ENCODE measurements at places on chromosomes 16 and 17. TPM values are rescaled to one million over a fixed set of nuclear protein-coding genes. Genes with fewer than 3 reads are reported as not detected.

GRCh38 chr16:11725457-11725856 lies 17.2 kb downstream of the TXNDC11 start:
- no peak overlapping the region for H3K4me3 ChIP-seq
- no peaks in the 10 kb centered on the region for H3K4me1 ChIP-seq
- no peak overlapping the region for H3K27ac ChIP-seq
- DNase-seq: no peak
- H3K27me3 ChIP-seq: no peaks in the 10 kb centered on the region

DNA sequence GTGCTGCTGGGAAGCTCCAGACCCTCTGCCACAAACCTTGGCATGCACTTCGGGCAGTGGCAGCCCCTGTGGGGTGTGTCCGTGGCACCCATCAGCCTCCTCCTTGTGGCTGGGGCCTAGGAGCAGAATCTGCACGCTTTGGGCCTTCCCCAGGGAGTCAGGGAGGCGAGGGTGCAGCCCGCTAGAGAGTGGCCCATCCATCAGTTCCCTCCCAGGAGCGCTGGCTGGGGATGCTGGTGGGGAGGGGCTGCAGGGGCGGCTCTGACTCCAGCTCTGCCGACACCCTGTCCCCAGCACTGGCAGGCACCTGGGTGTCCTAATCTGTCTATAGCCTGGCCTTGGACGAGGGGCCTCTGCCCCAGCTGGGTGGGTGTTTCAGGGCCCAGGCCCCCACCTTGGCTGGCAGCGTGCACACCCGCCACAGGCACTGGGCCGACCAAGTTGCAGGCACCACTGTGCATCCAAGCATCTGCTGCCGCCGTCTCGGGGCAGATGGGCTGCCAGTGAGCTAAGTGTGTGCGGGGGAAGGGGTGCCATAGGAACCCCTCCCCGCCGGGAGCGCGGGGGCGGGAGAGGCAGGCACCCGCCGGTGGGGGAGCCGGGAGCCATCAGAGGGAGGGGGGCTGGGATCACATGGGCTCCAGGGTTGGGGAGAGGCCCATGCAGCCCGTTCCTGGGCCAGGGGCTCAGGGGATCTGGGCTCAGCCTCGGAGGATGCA lies 30.2 kb downstream of the ENDOV start:
- no peak for DNase-seq
- no peak overlapping the region for H3K27ac ChIP-seq
- H3K27me3 ChIP-seq: peaks cover 37% of the 10 kb centered on the region

- DNase-seq: no peak
- H3K4me1 ChIP-seq: peaks cover 36% of the 10 kb centered on the region
- no peaks in the 10 kb centered on the region for H3K27me3 ChIP-seq
- peak overlapping the region; percentile 72 for H3K27ac ChIP-seq
These were observed 1537.1 kb upstream of the GOT2 start for GRCh38 chr16:60271025-60271771.

DNA sequence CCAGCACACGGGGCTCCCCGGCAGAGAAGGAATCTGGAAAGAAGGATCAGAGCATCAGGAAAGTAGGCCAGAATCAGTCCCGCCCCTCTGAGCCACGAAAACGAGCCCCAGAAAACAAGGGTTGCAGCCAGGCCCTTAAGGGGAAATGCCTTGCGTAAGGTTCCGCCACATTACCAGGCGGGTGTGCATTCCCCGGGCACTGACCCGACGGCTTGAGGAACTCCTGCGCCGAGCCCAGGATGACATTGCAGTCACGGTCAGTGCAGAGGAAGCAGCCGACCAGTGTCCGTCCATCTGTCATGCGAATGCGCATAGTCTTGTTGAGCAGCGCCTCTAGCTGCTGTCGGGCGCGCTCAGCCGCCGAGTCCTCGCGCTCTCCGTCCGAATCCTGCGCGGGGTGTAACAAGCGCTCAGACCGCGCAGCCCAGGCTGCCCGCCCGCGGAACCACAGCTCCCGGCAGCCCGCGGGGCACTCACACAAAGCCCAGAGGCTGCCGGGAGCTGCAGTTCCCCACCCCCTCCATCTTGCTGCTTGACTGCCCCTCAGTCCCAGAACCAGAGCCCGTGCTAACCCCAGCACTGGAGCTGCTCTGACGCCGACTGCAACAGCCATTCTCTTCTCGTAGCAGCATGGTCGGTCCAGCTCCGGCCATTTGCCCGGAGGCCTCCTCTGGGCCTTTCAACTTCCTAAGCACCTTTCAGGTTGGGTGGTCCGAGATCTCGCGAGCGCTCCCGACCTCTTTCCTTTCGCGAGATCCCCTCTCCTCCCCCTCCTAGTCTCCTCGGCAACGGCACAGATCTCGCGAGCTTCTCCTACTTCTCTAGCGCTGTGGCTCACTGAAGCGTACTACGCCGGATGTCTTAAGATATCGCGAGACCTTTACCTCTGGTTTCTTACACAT lies at the start of gene NAA38:
NAA38 (minus strand) TSS at position 749 of the 902 bp plus-strand sequence; CDS start at position 653, 96 bp downstream.
- DNase-seq: peak; percentile 94
- H3K27me3 ChIP-seq: no peaks in the 10 kb centered on the region
- no peak within 1 kb of the TSS for H3K27ac ChIP-seq
- H3K4me1 ChIP-seq: peaks cover 12% of the 10 kb centered on the region
- H3K36me3 ChIP-seq: peaks cover 4% of the 10 kb centered on the region
- H3K4me3 ChIP-seq: no peak within 1 kb of the TSS

GRCh38 chr17:83077411-83077810 lies 2.0 kb upstream of the METRNL start:
- H3K4me3 ChIP-seq: peak overlapping the region; percentile 15
- DNase-seq: no peak
- H3K27ac ChIP-seq: no peak overlapping the region
- peaks cover 13% of the 10 kb centered on the region for H3K4me1 ChIP-seq
- H3K27me3 ChIP-seq: peaks cover 25% of the 10 kb centered on the region
- no peaks in the 10 kb centered on the region for H3K36me3 ChIP-seq

- H3K4me3 ChIP-seq: no peak overlapping the region
- no peak overlapping the region for H3K27ac ChIP-seq
- DNase-seq: no peak
- no peaks in the 10 kb centered on the region for H3K27me3 ChIP-seq
- H3K36me3 ChIP-seq: no peaks in the 10 kb centered on the region
These were observed 318.3 kb downstream of the CBLN1 start for GRCh38 chr16:48963306-48963705.

The MYH13 gene
- total RNA-seq: not detected

- no peak for DNase-seq
- no peaks in the 10 kb centered on the region for H3K36me3 ChIP-seq
- H3K27ac ChIP-seq: no peak overlapping the region
- H3K4me3 ChIP-seq: no peak overlapping the region
- peaks cover 37% of the 10 kb centered on the region for H3K27me3 ChIP-seq
- peaks cover 2% of the 10 kb centered on the region for H3K4me1 ChIP-seq
These were observed 36.1 kb downstream of the HNF1B start for GRCh38 chr17:37708616-37709212.

DNA sequence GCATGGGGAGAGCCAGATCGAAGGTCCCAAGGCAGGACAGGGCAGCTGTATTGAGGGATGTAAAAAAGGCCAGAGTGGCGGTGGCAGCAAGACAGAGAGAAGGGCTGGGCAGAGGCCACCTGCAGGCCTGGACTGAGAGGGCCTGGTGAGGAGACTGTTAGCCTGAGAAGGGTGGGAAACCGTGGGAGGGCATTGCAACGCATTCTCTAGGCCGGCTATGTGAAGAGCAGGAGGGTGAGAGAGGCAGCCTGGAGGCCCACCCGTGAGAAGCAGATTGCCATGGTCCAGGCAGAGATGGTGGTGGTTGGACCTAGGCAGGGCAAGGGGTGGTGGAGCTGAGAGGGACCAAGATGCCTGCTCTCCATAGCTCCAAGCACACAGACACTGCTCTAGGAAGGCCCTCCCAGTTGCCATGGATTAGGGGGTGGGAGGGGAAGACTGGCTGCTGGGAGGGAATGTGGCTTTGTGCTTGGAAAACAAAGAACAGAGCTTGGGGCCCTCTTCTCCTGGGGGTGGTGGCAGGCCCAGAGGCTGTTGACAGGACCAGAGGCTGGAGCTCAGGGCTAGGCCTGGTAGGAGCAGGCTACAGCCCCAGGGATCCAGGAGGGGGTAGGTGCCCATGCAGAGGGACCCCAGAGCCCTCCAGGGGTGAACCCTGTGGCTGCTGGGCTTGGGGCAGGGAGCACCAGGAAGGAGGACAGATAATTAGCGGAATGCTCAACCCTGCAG lies 12.4 kb upstream of the TCAP start:
- H3K36me3 ChIP-seq: peaks cover 7% of the 10 kb centered on the region
- no peak for DNase-seq
- peaks cover 18% of the 10 kb centered on the region for H3K4me1 ChIP-seq
- H3K4me3 ChIP-seq: no peak overlapping the region
- H3K27ac ChIP-seq: peak overlapping the region; percentile 77

GRCh38 chr16:67648764-67649407 lies 3.9 kb downstream of the CARMIL2 start:
- no peaks in the 10 kb centered on the region for H3K36me3 ChIP-seq
- DNase-seq: no peak
- peaks cover 4% of the 10 kb centered on the region for H3K4me1 ChIP-seq

The ETV4 gene
- total RNA-seq: 5.6 TPM

The CTRL gene
- 1.4 TPM for total RNA-seq

DNA sequence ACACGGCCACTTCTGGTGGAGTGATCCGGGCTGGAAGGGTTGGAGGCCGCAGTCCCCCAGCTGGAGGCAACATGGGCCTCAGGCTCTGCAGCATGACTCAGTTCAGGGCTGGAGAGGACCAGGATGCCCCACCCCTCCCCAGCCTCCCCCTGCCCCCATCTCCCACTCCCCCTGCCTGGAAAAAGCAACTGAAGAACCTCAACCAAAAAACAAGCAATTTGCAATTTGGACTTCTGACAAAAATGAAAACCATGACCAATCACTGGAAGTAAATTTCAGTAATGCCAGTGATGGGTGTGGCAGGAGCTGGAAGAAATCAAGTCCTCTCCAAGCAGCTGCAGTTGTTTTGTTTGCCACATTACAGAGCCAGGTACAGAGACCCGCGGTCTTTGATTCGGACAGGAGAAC lies 6.6 kb upstream of the MIF4GD start:
- H3K27me3 ChIP-seq: no peaks in the 10 kb centered on the region
- H3K4me3 ChIP-seq: no peak overlapping the region
- peaks cover 4% of the 10 kb centered on the region for H3K4me1 ChIP-seq
- no peak for DNase-seq
- peaks cover 3% of the 10 kb centered on the region for H3K36me3 ChIP-seq

GRCh38 chr16:72125635-72126428 lies 32.2 kb downstream of the DHX38 start:
- peaks cover 7% of the 10 kb centered on the region for H3K4me1 ChIP-seq
- no peak overlapping the region for H3K27ac ChIP-seq
- H3K4me3 ChIP-seq: no peak overlapping the region
- H3K27me3 ChIP-seq: no peaks in the 10 kb centered on the region

DNA sequence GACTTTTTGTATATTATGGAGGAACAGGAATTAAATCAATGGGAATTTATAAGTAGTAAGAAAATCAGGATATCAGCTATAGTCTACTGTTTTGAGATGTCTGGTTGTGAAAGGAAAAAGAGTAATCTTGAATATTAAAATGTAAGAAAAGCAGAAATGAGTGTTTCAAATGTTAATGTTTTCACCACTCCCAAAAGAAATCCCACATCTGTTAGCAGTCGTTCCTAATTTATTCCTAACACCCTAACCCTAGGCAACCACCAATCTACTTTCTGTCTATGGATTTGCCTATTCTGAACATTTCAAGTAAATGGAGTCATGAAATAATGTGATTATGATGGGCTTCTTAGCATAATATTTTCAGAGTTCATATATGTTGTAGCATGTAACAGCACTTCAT lies 133.0 kb downstream of the CHD9 start:
- peaks cover 44% of the 10 kb centered on the region for H3K36me3 ChIP-seq
- H3K27ac ChIP-seq: no peak overlapping the region
- DNase-seq: no peak
- no peaks in the 10 kb centered on the region for H3K4me1 ChIP-seq

GRCh38 chr16:3773663-3774062 lies 56.3 kb upstream of the TRAP1 start:
- H3K27me3 ChIP-seq: no peaks in the 10 kb centered on the region
- peaks cover 2% of the 10 kb centered on the region for H3K4me1 ChIP-seq
- DNase-seq: no peak
- no peak overlapping the region for H3K4me3 ChIP-seq
- H3K36me3 ChIP-seq: peaks cover 51% of the 10 kb centered on the region

The MPHOSPH6 gene
- total RNA-seq: 32.2 TPM

- no peak overlapping the region for H3K27ac ChIP-seq
- H3K36me3 ChIP-seq: peaks cover 2% of the 10 kb centered on the region
- no peaks in the 10 kb centered on the region for H3K27me3 ChIP-seq
- no peak overlapping the region for H3K4me3 ChIP-seq
- DNase-seq: no peak
These were observed 3.4 kb downstream of the LCAT start for GRCh38 chr16:67940446-67941089.

The SAP30BP gene
- total RNA-seq: 106 TPM

The MYH3 gene
- 3.7 TPM for total RNA-seq

DNA sequence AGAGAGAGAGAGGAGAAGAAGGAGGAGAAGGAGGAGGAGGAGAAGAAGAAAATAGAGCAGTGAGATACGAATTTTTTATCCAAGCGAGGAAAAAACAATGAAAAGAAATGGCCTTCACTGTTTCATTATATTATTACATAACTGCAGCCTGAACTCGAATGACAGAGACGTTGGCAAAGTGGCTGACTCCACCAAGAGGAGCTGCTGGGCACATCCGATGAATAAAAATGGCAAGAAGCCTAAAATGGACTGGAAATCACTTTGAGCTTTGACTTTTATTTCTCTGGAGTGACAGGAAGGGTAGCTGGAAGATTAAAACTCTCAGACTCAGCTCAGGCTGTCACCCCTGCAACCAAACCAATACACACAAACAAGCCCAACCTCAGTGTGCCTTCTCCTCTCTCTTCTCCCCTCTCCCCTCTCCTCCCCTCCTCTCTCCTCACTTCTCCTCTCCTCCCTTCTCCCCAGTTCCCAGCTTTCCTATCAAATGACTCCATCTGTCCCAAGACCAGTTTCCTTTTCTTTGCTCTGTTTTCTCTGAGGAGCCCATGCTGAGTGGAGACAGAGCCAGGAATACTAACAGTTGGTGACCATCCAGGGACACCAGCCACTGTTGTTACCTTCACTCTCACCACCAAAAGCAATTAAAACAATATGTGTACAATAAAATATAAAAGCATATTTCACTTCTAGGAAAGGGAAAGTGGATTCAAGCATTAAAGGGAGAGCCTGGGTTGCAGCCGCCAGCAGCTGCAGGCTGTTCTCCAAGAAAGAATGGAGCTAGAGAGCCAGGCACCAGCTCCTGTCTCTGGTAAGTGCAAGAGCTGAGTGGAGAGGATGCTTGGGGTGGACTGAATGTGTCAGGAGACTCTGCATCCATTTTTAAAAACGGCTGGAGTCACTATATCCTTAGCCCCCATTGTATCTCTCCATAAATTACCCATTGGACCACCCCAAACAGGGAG lies 51.2 kb downstream of the SOX9 start:
- no peak overlapping the region for H3K4me3 ChIP-seq
- no peaks in the 10 kb centered on the region for H3K36me3 ChIP-seq
- peaks cover 2% of the 10 kb centered on the region for H3K27me3 ChIP-seq
- no peak for DNase-seq
- no peak overlapping the region for H3K27ac ChIP-seq
- peaks cover 11% of the 10 kb centered on the region for H3K4me1 ChIP-seq

- peaks cover 2% of the 10 kb centered on the region for H3K36me3 ChIP-seq
- H3K4me3 ChIP-seq: no peak overlapping the region
- no peak overlapping the region for H3K27ac ChIP-seq
- peaks cover 6% of the 10 kb centered on the region for H3K27me3 ChIP-seq
- no peak for DNase-seq
These were observed 129.3 kb upstream of the MED13 start for GRCh38 chr17:62194401-62194800.
